PC-3 (cell line): ENCODE measurements at places on chromosomes 12 and 14. TPM values are rescaled to one million over a fixed set of nuclear protein-coding genes. Genes with fewer than 3 reads are reported as not detected.
A peak's percentile ranks its signal among the peaks of the same experiment; 100 is the strongest.

Gene KRT6A
- total RNA-seq: 46.3 and 61.2 TPM in 2 replicates

Gene LRP1-AS
- not detected in 2 replicates for total RNA-seq

Gene FITM1
- 0.55 TPM in 1 of 2 replicates, not detected in the other for total RNA-seq

DNA sequence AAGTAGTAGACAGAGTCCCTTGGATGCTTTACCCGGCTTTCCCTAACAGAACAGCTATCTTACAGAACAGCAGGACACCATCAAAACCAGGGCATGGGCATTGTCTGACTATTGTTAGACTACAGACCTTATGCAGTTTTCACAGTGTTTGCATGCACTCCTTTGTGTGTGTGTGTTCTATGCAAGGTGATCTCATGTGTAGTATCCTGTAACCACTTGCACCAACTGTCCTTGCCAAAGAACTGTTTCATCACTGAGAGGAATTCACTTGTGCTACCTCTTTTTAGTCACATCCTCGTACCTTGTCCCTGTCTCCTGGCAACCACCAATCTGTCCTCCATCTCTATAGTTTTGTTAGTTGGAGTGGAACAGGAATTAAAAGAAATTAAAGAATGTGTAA, 183.6 kb upstream of the PZP start:
- no peak for DNase-seq

DNA sequence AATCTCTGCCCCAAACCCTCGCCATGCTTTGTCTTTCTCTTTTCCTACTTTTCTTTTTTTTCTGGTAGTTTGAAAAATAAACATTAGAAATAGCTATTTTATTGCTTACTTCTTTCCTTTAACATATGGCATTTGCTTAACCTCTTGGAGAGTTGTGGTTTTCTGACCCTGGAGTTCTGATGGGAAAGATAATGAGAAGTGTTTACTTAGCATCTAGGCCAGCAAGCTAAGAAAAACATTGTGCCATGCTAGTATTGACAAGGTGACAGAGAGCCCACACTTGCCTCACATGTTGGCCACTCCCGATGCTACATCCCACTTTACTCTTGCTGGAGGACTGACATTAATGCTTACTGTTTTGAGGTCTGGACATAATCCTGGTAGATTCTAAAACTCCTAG, 886.2 kb downstream of the DIO2 start:
- peak; percentile 71 for DNase-seq

- DNase-seq: peak; percentile 37
Observed at GRCh38 chr12:14774906-14775635, 28.2 kb downstream of the WBP11 start.

DNA sequence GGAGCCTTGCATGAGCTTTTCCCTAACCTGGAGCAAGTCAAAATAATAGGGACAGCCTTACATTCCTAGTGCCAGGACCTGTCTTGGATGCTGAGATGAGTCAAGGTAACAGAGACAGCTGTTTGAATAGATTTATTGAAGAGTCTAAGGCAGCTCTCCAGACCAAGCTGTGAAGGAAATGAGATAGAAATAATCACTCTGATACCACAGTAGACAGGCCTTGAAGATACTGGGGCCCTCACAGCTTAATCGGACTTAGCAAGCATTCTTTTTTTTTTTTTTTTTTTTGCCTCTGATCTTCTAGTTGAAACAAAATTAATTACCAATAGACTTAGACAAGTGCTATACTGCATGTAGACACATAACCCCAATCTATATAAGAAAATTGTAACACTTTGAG, 3.1 kb upstream of the RNASE9 start:
- DNase-seq: no peak

GRCh38 chr14:93094121-93094918, 21.4 kb downstream of the ITPK1 start:
- DNase-seq: no peak

DNA sequence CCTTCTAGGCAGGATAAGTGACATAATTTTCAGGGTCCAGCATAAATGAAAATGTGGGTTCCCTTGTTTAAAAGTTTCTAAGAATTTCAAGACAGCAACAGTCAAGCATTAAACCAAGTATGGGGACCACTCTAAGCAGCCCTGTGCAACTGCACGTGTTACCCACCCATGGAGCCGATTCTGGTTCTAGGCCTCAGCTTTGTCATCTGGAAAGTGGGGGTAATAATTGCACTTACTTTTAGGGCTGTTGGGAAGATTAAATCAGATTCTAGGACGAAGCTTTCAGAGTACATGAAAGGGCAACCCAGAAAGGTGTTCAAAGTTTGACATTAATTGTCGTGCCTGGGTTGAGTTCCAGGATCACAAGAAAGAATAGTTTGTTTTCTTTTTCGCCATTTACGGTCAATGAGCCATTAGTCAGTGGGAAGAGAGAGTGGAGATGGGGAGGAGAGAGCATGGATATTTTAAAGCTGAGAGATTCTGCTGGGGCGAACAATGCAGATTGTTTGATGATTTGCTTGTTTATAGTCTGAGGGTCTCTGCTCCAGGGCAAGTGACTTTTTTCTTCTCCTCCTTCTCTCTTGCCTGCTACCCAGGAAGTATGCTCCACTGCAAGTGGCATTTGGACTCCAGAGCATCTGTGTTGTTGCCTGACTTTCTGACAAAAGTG, 10.7 kb upstream of the PPFIBP1 start:
- DNase-seq: no peak

DNA sequence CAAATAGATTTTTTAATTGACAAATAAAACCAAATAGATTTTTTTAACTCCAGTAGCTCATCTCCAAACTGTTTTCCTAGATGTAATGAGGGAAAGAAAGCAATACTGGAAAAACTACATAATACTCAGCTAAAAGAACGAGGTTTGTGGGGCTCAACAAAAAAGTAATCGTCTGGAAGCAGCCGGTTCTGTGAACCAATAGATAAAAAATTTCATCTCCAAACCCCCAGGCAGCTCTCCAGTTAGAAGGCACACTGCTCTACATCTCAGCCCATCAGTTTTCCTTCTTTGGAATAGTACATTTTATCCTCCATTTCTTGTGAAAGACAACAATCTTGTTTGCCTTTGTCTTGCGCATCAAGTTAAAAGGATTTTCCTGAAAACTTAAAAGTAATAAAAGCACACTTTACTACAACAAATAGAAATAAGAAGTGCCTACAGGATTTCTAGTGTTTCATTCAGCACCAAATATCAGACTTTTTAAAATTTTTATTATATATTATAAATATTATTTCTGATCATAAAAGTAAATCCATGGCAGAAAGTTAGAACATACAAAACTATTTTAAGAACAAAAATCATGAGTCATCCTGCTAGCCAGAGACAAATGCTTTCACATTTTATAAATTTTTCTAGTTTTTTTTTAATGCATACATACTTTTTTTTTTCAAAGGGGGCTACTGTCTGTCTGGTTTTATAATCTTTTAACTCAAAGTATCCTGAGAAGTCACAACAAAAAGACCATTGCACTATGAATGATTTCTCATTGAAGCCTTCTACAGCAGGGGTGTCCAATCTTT, 67.7 kb downstream of the EPS8 start:
- DNase-seq: no peak

DNA sequence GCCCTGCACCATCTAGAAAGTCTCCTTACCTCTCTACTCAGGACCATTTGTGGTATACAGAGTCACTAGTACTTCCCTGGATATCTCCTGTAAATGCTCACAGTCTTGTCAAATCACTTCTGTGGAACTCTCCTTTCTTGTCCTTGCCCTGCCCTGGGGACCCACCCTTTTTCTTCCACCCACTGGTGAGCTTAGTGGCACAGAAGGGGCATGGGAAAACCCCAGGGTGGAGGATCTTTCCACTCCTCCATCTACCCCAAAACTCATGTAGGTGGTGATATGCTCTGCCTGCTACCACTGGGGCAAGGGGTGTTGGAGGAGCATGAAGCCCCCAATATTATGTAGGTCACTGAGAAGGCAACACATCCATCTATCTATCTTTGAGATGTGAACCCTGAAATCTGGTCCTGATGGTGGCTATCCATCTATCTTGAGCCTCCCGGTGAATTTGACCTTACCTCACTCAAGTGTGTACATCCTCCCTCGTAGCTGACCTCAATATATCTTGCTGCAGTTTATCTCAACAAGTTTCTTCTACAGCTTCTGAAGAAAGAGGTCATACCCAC, 943 bp downstream of the TESPA1 start:
- DNase-seq: no peak

DNA sequence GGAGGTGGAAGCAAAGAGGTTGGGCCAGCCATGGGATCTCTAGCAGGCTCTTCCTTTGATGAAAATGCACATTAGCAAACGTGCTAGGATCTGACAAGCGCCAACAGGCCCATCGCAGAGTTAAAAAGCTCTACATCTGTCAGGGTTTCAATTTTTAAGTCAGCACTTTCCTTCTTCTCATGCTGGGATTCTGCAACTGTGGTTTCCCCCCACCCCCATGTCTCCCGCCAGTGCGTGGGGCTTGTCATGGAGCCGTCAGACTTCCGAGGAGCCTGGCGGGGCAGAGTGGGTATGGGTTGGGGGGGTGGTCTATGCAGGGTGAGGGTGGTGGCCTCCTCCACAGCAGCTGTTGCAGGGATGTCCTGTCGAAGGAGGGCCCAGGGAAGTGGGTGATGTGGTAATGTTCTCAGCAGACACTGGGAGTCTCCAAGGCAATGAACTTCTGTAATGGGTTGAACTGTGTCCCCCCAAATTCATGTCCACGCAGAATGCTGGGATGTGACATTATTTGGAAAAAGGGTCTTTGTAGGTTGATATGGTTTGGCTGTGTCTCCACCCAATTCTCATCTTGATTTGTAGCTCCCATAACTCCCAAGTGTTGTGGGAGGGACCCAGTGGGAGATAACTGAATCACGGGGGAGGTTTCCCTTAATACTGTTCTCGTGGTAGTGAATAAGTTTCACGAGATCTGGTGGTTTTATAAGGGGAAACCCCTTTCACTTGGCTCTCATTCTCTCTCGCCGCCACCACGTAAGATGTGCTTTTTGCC, 115.2 kb upstream of the MAP1LC3B2 start:
- no peak for DNase-seq

- DNase-seq: no peak
Observed at GRCh38 chr14:85061256-85061655, 468.7 kb upstream of the FLRT2 start.
